Stimulated activated CD4-positive, alpha-beta T cell treated with anti-CD3 and anti-CD28 coated beads, Interleukin-15, amount 100 ng/mL, for 48 hours (primary cell): ENCODE measurements at places on chromosomes 7 and 10.

DNA sequence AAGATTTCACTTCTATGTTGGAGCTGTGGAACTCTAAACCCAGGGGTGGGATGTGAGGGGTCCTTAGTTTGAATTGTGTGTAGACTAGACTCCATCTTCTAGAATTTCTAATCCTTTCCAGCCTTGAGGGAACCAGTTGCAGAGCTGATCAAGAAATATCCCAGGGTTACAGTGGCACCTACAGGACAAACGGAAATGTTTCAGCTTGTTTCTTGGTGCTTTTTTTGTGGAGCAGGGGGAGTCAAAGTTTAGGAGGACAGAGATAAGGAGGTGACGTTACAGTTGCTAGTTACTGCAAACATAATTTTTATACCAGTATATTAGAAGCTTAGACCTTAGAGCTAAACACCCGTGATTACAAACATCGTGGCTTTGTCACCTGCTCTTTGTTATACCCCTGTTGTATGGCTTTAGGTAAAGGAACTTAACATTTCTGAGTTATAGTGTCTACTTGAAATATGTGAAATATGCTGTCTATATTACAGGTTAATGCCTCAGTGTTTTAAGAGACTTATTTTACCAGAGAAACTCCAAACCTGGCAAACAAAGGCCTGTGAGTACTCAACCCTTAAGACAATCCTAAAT lies 84.5 kb upstream of the DYNC1I1 start:
- no peak for DNase-seq

GRCh38 chr10:34726862-34727261 lies 88.2 kb downstream of the PARD3 start:
- no peak for DNase-seq

DNA sequence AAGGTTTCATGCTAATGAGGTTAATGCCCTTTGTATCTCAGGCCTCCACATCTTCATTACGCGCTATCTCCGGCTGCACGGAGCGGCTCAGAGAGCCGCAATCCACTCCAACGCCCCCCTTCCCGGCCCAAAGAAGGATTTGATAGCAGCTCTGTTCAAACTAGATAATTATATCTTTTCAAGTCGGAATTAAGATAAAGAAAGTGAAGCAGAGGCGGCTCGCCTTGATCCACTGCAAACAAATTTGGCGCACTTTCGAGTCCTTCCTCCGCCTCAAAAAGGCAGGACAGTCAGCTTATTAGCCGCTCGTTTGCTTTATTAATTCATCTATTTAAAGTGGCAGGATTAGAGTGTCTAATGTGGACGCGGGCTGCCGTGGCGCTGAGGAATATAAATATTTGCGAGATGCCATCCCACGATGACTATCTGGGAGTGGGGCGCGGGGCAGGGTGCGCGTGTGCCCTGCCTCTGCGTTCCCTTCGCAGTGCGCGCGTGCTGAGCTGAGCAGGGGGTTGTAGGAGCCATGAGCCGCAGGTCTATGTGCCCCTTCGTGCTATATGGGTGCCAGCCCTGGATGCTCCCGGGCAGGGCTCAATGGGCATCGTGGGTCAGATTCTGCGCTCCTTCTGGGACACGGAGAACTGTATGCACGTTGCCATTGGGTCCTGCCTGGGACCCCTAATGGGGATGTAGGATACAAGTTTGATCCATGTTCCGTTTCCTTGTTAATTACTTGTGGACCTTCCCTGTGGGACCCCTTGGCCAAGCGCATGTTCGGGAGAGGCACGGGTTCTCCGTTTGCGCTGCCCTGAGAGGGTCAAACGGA lies 9.0 kb downstream of the EMX2 start:
- DNase-seq = no peak

DNA sequence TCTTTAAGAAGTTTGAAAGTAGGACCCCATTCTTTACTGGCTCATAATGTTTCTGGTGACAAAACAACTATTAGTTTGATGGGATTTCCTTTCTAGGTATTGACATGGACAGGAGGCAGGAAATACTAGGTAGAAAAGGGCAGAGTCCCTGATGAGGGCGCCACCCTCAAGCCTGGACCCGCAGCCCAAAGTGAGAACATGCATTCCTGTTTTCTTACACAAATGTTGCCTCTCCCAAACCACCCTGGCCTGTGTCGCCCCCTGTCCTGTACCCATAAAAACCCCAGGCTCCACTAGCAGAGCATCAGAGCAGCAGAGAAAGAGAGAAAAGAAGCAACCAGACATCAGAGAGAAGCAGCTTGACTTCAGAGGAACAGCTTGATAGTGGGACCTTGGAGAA lies 1055.2 kb upstream of the POT1 start:
- DNase-seq = no peak

GRCh38 chr10:5400468-5401240 lies 4.0 kb downstream of the TUBAL3 start:
- DNase-seq = no peak

DNA sequence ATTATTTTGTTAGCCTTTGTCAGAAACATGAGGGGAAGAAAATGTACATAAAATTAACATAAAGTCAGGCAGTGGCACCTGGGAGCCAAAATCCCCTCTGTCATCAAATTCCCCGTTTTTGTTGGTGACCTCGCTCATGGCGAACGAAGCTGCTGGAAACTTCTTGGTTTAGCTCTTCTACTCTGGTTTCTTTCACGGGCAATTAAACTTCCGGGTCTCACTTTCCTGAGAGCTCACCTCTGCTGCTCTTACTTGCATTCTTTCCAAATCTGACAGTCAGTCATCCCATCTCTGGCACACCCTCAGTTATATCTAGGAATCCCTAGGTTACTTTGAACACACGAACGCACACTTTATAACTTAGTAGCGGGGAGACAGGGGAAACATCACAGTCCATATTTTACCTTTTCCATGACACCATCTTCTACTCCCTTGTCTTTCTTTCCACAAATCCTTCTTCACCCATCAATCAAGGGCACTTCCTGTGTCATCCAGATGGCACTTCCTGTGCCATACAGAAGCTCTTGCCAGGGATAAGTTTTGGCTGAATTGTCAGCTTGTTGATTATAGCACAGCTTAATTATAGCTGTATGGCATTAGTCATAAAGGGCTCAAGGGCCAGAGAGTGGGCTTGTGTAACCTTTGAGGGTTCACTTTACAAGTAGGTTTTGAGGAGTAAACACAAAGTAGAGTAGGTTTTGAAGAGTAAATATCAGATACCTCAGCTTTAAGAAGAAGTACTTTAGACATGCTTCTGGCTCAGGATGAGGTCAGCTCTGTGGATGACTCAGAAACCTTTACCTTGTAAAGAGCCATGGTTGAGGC lies 105.1 kb downstream of the GATA3 start:
- no peak for DNase-seq

DNA sequence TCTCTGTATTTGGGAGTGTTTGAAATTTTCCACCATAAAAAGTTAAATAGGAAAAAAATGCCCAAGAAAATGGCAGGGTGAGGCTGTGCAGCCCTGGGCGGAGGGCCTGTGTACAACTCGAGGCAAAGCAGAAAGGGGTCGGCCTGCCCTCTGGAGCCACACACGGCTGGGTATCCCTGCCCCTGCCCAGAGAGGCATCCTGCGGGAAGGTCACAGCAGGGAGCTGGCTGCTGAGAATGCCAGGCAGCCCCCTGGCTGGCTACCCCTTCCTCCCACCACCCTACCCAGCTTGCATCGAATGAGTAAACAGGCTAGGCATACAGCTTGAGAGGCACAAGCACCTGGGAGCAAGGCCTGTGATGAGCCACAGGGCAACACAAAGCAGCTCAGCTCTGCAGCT lies 46.1 kb downstream of the CAMK2B start:
- DNase-seq = no peak

DNA sequence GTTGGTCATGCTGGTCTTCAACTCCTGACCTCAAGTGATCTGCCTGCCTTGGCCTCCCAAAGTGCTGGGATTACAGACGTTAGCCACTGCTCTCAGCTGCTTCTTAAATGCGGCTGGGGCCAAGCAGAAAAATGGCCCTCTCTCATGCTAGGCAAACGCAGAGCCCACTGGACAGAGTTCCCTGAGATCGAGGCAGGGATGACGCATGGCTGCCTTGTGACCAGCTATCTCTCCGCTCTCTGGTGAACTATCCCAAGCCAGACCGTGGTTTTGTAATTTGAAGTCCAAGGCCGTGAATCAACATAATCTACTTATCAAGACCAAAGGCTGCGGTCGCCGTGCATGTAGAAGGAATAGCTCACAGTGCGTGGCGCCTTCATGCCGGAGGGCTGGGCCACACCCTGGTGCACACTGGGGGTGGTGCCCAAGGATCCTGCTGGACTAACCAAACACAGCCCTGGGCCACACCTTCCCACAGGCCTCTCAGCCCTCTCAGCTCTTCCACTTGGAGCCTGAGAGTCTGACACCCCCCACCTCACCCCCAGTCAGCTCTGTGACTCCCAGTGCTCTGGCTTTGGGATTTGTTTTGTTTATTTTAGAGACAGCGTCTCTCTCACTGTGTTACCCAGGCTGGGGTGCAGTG lies 88.1 kb upstream of the CUX1 start:
- no peak for DNase-seq

DNA sequence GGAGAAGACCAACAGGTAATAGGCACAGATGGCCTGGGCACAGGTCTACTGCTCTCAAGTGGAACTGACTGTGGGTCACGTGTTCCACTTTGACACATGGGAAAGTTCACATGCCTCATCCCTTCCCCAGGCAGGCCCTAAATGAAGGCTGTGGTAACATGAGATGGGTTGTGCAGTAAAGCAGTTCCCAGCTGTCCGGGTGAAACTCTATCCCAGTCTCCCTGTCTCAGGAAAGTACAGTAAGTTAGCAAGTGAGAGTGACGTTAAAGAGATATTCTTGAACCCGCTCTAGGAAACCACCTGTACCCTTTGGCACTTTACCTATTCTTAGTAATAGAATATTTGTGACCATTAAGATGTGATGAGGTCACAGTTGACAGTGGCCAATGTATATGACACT lies 343.7 kb upstream of the AOAH start:
- DNase-seq = no peak

DNA sequence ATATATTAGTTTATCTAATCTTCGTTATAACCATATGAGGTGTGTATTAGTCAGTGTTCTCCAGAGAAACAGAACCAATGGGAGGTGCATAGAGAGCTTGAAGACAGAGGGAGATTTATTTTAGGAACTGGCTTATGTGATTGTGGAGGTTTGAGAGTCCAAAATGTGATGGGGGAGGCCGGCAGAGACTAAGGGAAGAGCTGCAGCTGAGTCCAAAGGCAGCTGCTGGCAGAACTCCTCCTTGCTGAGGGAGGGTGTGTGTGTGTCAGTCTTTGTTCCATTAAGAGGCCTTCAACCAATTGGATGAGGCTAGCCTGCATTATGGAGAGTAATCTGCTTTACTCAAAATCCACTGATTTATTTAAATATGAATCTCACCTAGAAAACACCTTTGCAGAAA lies 165.1 kb downstream of the SH3PXD2A start:
- no peak for DNase-seq

DNA sequence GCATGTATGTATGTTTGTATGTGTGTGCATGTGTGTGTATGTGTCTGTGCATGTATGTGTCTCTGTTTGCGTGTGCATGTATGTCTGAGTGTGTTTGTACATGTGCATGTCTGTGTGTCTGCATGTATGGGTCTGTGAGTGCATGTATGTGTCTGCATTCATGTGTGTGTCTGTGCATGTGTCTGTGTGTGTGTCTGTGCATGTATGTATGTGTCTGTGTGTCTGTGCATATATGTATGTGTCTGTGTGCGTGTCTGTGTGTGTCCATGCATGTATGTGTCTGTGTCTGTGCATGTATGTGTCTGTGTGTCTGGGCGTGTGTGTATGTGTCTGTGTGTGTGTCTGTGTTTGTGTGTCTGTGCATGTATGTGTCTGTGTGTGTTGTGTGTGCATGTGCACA lies 49.9 kb upstream of the DIP2C start:
- DNase-seq = no peak

DNA sequence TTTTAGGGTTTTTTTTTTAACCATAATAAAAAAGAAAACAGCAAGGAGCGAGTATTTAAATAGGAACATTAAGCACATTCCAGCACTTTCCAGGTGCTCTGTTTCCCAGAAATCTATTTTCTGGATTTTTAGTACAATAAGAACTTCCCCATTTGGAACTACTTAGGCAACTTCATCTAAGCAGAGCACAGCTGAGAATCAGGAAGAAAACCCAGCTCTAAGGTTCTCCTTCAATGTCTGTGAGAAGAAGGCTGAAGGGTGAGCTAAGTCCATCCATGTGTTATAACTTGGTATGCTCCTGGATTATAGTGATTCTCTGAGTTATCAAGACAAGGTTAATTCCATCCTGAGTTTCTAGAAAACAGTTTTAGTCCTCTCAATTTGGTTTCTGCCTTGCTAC lies 181.9 kb downstream of the CYP26A1 start:
- DNase-seq = no peak

DNA sequence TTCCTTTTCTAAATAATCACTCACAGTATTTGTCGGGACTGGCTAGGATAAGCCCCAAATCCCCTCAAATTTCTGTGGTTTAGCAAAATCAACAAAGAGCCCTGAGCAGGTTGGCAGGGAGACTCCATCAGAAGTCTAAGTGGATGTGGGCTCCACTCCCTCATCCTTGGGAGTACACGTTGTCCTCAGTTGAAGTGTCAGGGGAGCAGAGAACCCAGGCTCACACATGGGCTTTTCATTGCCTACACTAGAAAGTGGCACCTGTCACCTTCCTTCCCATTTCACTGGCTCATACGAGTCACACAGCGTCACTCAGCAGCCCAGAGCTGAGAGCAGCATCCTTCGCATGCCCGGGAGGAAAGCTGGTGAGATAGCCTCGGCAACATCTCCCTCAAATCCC lies 421.3 kb upstream of the FZD8 start:
- no peak for DNase-seq

DNA sequence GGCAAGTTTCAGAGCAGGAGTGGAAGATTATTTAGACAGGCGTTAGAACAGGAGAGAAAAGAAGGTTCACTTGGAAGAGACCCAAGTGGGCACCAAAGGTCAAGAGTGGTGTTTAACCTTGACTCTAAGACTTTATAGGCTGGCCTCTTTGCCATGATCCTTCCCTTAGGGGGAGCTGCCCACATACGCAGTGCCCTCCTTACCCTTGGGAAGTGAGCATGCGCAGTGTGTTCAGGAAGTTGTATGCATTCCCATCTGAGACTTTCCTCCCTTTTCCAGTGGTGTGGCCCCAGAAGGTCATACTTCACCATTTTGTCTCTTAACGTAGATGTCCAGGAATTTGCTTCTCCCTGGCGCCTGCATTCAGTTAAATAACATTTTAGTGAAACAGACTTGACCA lies 95.8 kb downstream of the CXCL12 start:
- DNase-seq = no peak

GRCh38 chr10:10093021-10093420 lies 924.7 kb upstream of the CELF2 start:
- no peak for DNase-seq

DNA sequence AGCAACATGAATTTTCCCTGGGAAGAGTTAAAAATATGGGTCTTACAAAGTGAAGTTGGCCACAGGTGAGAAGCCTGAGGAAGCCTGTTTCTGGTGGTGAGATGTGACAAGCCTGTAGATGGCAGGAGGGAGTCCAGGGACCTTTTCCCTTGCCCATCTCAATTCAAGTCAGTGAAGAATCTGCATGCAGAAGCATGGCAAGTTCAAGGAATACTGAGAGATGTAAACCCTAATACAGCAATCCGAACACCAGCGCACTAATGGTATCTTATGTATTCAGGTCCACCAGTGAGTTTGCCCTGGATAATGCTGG lies 73.6 kb downstream of the RHOBTB1 start:
- DNase-seq = no peak

GRCh38 chr7:114813624-114814023 lies 108.3 kb upstream of the MDFIC start:
- no peak for DNase-seq

- no peak for DNase-seq
Measured at GRCh38 chr10:130218181-130218641, 82.0 kb downstream of the GLRX3 start.
